Stimulated activated CD4-positive, alpha-beta T cell treated with anti-CD3 and anti-CD28 coated beads, Interleukin-15, amount 100 ng/mL, for 24 hours (primary cell): ENCODE measurements at places on chromosomes 4 and X.

DNA sequence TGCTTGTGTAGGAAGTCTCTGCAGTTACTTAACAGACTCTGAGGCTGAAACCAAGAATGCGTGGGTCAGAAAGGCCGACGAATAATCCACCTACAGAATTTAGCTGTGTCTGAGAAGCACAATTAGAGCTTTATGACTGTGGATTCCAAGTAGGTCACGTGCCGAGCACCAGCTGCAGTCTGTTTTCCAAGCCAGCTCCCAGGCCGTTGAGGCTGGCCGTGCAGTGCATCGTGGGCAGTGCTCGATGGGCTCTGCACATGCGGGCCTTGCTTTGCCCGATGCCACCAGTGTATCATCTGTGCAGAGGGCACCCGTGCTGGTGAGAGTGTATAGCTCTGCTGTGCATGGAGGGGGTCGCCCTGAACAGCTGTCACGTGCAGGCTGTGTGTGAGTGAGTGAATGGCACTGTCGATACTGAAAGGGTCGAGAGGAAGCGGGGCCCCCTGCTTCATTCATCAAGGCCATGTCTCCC is 67.5 kb upstream of the CLDN34 start:
- DNase-seq = peak; percentile 26

DNA sequence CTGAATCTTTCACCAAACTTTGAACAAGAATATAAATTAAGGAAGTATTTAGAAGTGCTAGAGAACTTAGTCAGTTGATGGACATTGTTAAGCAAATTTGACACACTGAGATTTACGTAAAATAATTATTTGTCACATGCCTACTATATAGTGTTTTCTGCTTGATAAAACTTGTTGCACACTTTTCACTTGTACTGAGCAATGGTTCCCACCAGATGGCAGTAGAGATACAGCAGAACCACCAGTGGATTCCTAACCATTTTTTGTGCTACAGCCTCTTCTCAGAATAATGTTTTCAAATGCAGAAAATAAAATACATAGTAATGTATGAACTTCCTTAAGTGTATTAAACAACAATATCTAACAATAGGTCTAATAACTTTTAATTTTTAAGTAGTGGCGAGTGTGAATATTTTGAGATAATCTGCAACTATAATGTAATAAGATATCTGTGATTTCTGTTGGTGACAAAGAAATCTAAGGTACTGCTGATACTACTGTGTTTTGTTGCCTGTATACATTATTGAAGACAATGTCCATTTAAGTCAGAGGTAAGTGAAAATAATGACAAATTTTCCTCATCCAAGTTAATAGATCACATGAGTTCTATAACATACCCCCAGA is 81.2 kb downstream of the APOOL start:
- peak; percentile 12 for DNase-seq

- no peak for DNase-seq
These were observed 4.3 kb downstream of the MAEA start for GRCh38 chr4:1293991-1294390.

DNA sequence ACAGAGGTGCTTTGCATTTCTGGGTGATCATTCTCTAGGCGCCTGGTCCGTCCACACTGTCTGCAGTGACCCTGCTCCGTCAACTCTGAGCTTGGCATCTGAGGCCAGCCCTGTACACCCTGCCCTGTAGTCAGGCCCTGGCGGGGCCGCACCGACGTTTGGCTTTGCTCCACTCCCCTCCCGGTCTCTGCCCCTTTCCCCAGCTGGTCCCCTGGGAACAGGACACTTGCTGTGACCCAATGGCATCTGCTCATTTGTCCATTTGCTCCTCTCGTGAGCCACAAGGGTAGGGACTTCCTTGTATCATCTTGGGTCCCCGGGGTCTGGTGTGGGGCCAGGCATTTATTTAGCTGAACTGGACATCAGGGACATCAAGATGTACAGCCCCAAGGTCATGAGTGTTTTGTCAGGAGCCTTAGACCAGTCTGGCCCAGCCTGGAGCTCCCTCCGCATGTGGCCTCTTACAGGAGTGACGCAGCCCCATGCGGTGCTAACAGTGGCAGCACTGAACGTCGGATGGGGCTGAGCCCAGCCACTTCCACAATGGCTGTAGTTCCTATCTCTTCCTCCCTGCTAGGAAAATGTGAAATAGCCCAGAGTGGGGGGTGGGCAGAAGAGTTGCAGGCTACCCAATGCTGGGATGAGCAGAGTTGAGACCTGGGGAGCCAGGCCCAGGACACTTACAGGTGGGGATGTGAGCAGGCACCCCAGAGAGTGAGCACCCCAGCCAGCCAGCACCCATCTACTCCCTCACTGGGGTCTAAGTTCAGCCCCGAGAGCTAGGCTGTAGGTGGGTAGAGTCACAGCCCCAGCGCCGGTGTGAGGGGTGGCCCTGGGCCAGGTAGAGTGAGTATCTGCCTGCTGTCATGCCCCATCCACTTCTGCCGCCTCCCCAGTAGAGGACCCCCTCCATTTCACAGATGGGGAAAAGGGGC is 2.0 kb upstream of the SH3BP2 start:
- DNase-seq = no peak

DNA sequence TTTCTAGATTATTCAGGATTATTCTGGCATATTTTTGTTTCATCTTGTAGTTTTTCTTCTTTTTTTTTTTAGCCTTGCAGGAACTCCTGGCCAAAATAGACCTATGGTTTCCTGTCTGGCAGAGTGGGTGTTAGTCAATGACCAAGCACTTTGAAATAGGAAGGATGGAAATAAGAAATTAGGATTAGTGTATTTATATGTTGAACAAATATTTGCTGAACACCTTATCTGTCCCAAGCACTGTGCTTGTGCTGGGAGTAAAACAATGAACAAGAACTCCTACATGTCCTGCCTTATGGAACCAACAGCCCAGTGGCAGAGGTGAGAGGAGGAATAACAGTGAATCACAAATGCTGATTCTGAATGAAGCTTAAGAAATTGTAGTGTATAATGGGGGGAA is 4.5 kb downstream of the MMRN1 start:
- no peak for DNase-seq

DNA sequence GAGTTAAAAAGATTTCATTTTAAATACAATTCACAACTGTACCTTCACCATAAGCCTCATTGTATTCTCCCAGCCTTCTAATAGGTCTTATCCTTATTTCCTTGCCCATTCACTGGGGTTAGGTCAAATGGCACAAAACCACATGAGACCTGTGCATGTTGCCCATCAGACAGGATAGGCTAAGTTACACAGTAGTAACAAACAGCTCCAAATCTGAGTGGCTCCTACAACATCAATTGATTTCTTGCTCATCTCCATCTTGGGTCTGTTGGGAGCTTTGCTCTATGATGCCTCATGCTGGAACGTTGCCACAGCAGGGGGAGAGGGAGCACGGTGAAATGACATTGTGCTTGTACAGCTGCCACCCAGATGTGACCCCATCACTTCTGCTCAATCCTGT is 70.6 kb downstream of the DHX15 start:
- DNase-seq = no peak

DNA sequence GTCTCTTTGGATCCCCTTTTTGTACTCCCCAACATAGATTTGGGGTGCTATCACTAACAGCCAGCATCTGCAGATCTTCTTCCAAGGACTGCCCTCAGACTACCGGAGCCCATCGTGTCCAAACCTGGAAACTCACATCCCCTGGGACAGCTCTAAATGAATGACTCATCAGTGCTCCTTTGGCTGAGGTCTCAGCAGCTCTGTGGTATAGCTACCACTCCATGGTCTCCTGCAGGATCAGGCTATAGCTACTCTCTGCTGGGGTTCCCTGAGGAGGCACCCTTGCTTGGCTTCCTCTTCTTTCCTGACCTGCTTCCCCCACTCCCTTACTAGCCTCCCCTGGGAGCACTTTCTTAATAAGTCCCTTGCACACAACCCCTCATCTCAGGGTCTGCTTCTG is 97.5 kb upstream of the PRPS2 start:
- DNase-seq = no peak

DNA sequence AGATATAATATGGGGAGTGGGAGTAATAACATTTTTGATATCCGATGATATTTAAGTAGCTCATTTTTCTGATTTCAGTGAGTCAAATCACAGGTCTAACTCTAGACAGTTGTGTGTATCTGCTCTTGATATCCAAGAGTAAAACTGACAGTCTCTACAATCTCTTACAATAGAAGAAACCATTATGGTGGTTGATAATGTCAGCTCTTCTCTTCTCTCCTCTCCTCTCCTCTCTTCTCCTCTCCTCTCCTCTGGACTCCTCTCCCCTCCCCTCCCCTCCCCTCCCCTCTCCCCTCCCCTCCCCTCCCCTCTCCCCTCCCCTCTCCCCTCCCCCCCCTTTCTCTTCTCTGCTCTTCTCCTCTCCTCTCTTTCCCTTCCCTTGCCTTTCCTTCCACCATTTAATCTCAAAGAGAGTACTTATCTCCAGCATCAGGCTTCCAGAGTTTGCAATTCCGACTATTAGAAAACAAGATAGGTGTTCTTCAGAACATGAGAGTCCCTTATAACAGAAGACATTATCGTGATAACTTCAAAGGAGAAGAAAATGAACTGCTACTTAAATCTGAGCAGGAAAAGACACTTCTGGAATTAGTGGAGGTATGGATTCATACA is 6.2 kb downstream of the TDO2 start:
- no peak for DNase-seq

DNA sequence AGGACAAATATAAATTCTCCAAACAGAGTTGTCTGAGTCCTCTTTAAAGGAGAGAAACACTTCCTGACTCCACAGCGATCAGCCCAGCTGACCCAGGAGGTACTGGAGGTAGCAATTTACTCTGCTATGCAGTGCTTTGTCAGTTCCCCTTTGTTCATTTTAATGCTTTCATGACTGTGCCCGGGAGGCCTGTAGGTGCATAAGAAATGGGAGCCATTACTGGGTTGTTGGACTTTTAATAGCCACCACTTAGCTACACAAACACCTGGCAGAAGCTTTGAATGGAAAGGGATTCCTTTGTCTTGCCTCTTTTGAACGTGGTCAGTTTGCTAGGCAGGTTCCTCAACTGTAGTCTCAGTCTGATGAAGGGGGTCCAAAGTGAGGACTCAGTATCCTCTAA is 59.0 kb upstream of the AFF2 start:
- no peak for DNase-seq

DNA sequence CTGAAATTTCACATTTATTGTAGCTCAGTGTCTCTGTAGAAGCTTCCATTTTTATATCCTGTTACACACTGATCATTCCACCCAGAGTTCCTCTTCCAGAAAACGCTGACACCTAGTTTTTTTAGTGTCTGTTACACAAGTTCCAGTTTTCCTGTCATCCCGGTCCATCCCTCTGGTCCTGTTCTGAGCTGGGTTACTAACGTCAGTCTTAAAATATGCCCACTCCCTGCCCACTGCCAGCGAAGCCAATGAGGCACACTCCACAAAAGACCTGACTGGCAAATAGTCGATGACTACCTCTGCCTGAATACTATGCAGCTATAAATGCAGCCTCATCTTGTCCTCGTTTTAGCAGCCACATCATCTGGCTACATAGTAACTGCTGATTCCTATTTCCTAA is 30.9 kb upstream of the DDX3X start:
- no peak for DNase-seq

- DNase-seq = no peak
These were observed 79.9 kb downstream of the MAOA start for GRCh38 chrX:43735957-43736356.

GRCh38 chrX:131675596-131676194 is 131.8 kb downstream of the OR13H1 start:
- DNase-seq = no peak

DNA sequence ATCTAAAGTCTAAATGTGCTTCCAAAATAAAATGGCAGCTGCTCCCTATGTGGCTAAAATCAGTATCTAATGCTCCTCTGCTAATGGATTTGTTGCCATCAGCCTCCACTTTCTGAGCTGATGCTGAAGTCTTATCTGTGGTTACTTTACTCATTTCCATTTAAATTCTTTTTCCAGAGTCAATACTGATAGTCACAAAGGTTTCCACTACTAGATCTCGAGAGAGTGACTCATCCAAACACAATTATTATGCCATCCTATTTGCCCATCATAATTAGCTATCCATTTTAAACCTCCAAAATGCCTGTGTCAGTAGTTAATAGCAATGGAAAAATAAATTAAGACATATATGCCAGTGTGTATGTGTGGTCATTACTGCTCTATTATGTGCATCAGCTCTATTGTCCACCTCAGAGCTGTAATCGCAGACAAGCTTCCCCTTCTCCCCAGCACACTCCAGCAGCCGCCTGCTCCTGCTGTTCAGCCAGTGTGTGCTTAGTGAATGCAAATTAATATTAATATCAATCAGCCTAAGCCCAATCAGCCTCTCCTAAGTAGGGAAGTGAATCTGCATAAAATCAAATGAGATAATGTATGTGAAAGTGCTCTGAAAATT is 199.8 kb upstream of the ZIC3 start:
- no peak for DNase-seq

DNA sequence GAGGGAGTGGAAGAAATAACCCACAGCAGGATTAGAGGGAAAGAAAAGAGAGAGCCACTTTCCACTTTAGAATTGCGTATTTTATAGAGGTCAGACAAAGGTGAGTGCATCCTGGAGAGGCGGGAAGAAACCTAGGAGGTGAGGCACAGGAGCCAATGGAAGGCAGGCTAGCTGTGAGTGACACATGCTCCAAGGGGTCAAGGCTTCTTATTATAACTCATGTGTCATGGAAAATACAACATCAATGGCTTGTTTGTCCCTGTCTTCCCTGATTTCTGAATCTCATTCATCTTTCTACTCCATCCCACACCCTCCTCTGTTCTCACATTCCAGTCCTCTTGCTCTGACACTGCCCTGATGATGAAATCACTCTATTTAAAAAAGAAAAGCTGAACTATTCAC is 14.4 kb downstream of the ANXA3 start:
- no peak for DNase-seq

GRCh38 chr4:111919639-111920038 is 225.6 kb upstream of the FAM241A start:
- DNase-seq = no peak

GRCh38 chr4:54096295-54096962 is 3.5 kb upstream of the GSX2 start:
- no peak for DNase-seq

GRCh38 chr4:114249976-114250375 is 270.5 kb upstream of the ARSJ start:
- no peak for DNase-seq

DNA sequence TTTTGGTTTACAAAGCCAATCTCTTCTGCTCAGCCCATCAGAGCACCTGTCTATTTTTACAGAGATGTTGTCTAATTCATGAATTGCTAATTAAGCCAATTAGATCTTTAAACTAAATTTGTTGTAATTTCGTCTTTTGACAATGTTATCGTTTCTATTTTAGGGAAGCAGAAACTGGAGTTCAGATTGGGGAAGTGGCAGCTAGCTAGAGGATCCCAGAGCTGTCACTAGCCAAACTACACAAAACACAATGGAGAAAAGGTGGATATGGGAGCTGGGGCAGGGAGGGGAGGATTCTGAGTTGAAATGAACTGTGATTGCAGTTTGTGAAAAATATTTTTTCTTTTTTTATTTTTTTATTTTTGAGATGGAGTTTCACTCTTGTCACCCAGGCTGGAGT is 35.8 kb downstream of the CASP3 start:
- DNase-seq = no peak

GRCh38 chr4:6257247-6258025 is 12.2 kb upstream of the WFS1 start:
- peak; percentile 14 for DNase-seq

GRCh38 chr4:113637363-113637762 is 124.2 kb downstream of the CAMK2D start:
- no peak for DNase-seq

GRCh38 chr4:40656201-40656863 is 26.7 kb upstream of the RBM47 start:
- DNase-seq = no peak
